Amygdala (tissue), 56 donors: ENCODE measurements at places on chromosomes 12 and 14.

GRCh38 chr12:116934908-116935705 lies 24.4 kb downstream of the FBXW8 start:
- DNase-seq = no peak

- no peak for DNase-seq
Measured at GRCh38 chr12:55899082-55899481, 28.6 kb downstream of the PYM1 start.

- no peak for DNase-seq
Measured at GRCh38 chr12:10849425-10849878, at the start of gene PRR4. PRR4 (minus strand) TSS chr12:10849475; CDS start chr12:10849437, 38 bp downstream.

GRCh38 chr14:104213301-104214034 lies 75.1 kb downstream of the KIF26A start:
- no peak for DNase-seq

GRCh38 chr14:102323102-102323501 lies 3.6 kb downstream of the ZNF839 start:
- peak; percentile 55 for DNase-seq
